RPMI7951 (cell line): ENCODE measurements at places on chromosomes 4 and X.

DNA sequence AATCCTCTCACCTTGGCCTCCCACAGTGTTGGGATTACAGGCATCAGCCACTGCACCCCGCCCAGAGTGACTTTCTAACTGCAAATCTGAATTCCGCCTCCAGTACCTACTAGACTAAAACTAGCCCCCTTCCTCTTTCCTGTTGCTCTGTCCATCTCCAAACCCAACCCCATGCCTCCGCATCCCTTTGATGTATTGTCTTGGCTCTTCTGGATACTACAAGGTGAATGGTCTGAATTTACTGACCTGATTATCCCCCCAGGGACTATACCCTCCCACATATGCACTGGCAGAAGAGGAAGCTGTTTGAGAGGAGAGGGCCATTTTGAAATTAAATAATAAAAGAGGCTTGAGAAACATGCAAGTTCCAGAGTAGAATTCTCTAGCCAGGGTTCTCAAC lies 17.7 kb upstream of the TFDP3 start:
- DNase-seq = no peak

DNA sequence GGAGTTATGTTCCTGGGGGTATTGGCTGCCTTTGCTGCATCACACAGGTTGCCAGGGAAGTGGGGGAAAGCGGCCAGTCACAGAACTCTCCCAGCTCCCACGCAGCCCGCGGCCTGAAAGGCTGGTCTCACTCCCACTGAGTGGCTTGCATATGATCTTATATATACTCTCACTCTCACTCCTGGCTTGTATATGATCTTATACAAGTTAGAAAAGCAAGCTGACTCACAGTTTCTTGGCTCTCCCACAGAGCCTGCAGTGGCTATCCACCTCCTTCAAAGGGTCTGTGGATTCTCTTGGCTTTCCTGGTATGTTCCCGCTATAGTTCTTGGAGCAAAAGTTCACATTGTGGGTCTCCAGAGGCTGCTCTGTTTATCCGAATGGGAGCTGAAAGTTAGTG lies 833.5 kb upstream of the GALNTL6 start:
- no peak for DNase-seq

GRCh38 chr4:189084671-189085070 lies 856.0 kb upstream of the FRG1 start:
- DNase-seq = no peak

- DNase-seq = no peak
Observed at GRCh38 chr4:12445711-12446235, 1017.1 kb upstream of the HS3ST1 start.

GRCh38 chr4:7531640-7531994 lies 96.9 kb upstream of the PSAPL1 start:
- no peak for DNase-seq

DNA sequence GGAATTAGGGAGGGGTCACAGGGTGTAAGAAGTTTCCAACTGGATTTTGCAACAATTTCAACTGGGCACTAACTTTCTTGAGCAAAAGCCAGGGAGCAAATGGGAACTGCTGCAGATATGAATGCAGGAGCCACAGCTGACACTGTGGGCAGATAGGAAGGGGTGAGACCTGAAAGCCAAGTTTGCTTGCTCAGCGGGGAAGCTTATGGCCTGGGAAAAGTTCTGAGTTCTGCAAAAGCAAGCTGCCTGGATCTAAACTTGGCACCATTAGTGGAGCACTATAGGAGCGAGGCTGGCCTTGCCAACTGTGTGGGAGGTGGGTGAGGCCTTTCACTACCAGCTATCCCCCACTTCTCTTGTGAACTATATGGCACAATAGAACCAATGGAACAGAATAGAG lies 11.1 kb downstream of the CYSLTR1 start:
- DNase-seq = no peak

- peak; percentile 30 for DNase-seq
Observed at GRCh38 chr4:82643994-82644733, 82.4 kb upstream of the TMEM150C start.

DNA sequence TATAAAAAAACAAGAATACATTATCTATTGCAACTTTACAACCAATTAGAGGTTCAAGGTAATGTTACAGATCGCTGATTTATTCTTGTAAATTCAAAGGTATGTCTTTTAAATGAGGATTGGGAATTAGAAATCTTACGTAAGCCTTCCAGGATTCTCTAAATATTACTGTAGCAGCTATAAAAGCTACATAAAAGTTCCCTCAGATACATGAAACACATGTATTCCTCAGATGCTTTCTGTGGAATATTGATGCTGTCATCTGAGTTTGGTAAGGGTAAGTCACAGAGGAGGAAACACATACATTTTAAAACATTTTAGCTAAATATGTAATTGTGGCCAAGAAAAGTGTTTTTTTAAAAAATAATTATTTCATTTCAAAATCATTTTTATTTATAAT lies 3.4 kb downstream of the AFP start:
- no peak for DNase-seq

- peak; percentile 78 for DNase-seq
Observed at GRCh38 chr4:159191989-159192388, 89.1 kb downstream of the RAPGEF2 start.

GRCh38 chr4:109701566-109702410 lies 1.5 kb downstream of the CASP6 start:
- no peak for DNase-seq

- DNase-seq = no peak
Observed at GRCh38 chrX:56798339-56798711, 69.3 kb downstream of the NBDY start.

DNA sequence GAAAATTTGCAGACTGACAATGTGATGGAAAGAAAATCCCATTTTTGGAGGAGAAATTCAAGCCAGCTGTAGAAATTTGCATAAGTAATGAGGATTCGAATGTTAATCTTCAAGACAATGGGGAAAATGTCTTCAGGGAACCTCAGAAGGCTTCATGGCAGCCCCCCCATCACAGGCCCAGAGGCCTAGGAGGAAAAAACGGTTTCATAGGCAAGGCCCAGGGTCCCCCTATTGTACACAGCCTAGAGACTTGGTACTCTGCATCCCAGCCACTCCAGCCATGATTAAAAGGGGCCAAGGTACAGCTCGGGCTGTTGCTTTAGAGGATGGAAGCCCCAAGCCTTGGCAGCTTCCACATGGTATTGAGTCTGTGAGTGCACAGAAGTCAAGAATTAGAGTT lies 303.6 kb upstream of the PCDH7 start:
- no peak for DNase-seq

DNA sequence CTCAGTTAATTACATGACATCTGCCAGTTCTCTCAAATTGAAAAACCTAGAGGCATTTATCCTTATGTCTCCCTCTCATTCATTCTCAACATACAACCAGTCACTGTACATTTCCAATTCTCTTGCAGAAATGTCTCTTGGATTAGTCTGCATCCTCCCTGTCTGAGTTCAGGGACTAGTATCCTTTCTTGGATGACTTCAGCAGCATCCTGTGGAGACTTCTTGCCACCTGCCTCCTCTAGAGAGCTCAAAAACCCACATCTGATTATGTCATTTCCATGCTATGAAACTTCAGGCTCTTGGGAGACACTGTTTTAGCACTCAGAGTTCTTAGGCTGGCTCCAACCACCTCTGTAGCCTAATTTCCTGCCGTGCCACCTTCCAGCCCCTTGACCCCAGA lies 515.1 kb upstream of the DIPK2B start:
- peak; percentile 65 for DNase-seq

DNA sequence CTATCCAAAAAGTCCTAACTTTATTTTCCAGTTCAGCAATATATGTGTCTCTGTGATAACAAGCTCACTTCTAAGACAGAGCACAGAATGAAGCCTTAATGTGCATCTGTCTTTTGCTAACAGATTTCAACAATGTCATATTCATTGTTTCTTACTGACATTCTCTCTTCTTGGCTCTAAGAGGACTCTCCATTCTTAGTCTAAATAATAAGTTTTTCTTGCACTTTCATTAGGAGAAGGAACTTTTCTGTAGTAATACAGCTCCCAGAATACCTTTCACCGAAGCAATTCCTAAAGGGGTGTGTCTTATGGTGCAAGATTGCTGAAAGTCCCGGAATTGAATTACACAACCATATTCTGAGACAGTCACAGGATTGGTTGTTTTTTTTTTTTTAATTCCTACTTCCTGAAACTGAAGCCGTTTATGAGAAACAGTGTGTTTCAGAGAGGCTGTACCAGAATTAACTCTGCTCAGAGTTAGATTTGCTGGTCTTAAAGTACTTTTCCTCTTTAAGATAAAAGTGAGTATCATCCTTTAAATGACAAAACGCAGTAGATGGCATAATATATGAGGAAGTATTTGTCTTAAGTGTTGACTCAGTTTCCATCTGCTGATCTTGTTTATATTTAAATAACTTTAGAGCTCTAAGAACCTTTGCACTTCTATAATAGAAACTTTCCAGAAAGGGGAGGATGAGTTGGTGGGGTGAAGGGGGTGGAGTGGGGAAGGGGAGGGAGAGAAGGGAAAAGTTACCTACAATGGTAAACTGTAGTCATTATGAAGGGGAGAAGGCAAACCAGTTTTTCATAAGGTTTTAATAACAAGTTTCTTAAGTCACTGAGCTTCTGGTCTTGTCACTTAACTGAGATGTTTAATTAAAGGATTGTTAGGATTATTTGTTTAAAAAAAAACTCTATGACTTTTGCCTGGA lies at the start of gene ALPK1:
TSS of gene ALPK1 (plus strand) at position 421 of the 932 bp plus-strand sequence.
- DNase-seq = peak; percentile 86

DNA sequence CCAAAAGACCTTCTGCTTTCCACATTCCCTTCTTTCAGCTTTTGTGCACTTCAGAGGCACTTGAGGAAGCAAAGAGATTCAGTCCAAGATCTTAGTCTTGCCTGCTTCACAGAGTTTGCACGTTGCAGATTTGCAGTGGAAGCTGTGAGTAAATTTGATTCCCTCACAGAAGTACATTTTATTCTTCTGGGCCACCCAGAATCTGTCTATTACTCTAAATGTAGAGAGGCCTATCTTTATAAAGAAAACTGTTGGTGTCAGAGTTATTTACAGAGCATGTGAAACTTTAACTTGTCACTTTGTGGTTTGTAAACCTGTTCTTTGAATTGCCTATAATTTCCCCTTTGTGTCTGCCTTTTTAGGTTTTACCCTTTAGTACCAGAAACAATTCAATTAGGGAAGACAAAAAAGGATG lies 15.5 kb downstream of the SPRY1 start:
- no peak for DNase-seq

DNA sequence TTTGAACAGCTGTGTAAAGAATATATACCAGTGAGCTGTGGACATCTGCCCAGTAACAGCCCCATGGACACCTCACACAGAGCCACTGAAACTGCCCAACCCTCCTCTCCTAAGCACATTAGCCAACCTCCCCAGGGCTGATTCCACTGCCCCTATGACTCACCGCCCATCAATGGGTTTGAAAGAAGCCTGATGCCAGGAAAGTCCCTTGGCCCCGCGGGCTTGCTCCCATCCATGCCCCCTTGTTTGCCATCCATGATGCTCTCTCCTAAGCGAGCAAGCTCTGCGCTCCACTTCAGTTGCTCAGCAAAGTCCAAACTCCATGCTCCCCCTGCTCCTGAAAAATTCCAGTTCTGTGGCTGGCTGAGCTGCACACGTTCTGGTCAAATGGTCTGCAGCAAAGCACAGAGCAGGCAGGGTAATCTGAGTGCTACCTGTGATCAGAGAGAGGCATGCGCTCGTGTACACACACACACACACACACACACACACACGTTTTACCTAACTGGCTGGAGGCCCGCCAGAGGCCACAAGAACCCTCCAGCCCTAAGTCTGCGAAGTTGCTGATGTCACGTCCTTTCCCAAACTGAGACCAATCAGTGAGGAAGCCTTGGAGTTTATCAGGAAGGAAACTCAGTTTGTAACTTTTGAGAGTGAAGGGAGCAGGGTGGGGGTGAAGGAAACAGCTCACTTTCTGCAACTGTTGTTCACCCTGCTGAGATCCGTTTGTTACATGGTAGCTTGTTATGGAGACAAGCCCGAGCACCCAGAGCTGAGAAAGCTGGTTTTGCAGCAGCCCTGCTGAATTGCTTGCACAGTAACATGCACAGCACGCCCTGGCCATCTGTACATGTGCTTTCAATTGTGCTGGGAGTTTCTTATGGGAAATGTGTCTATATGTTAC lies at the start of gene ASB9:
TSS of gene ASB9 (minus strand) at position 466 of the 904 bp plus-strand sequence. CDS start at position 257, 209 bp downstream.
- peak; percentile 95 for DNase-seq

DNA sequence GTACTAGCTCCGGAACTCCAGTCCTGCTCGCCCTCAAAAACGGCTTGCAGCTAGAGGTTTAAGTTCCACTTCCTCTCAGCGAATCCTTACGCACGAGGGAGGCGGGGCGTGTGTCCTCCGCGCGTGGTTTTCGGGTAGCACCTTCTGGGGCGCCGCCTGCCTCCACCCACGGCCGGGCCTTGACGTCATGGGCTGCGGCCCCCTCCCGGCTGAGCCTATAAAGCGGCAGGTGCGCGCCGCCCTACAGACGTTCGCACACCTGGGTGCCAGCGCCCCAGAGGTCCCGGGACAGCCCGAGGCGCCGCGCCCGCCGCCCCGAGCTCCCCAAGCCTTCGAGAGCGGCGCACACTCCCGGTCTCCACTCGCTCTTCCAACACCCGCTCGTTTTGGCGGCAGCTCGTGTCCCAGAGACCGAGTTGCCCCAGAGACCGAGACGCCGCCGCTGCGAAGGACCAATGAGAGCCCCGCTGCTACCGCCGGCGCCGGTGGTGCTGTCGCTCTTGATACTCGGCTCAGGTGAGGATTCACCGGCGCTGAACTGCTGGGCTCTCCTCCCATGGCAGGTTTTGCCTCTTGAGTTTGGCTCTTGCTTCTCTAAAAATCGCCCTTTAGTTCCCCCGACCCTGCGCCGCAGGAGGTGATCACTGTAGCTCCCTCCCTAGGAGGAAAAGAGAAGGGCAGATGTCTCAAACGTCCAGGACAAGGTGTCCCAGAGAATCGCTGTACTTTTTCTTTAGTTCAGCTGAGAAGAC lies at the start of gene AREG:
TSS of gene AREG (plus strand) at position 246 of the 752 bp plus-strand sequence. CDS start at position 456, 210 bp downstream.
- peak; percentile 68 for DNase-seq

- DNase-seq = no peak
Observed at GRCh38 chrX:56569378-56570057, 6.1 kb downstream of the UBQLN2 start.

- peak; percentile 61 for DNase-seq
Observed at GRCh38 chr4:127309369-127310102, 323.2 kb upstream of the INTU start.

DNA sequence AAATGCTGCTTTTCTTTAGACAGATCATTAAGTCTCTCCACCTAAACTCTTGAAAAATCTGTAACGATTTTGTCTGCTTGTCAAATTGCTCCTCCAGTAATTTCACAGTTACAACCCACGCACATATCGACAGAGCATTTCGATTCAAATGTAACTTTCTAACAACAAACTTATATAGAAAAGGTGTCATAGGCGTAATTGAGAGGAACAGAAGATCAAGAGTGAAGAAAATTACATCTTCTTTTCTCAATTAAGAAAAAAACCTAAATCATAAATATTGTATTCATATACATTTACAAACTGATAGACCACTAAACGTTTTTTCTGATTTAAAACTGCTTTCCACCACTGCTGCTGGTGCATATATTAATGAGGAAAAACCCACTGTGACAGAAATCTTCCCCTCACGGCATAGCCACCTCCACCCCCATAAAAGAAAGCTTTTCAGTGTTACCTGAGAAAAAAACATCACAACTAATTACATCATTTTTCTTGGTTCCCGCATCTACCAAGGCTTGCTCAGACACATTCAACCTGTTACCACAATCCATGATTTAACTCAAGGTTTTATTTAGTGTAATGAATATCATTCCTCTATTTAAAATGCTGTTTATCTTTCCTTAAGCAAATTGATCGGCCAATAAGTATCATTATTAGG lies 1.9 kb downstream of the GPM6A start:
- no peak for DNase-seq

GRCh38 chrX:103464072-103464773 lies 55.1 kb downstream of the RAB40A start:
- peak; percentile 29 for DNase-seq

- no peak for DNase-seq
Observed at GRCh38 chr4:189279188-189279587, 661.5 kb upstream of the FRG1 start.

- DNase-seq = no peak
Observed at GRCh38 chr4:173446416-173446815, 47.5 kb upstream of the SCRG1 start.
